GM19239 (cell line): ENCODE measurements at places on chromosomes 11 and 22.
A peak's percentile ranks its signal among the peaks of the same experiment; 100 is the strongest.

GRCh38 chr11:112290493-112290850 is 29.8 kb upstream of the PLET1 start:
- DNase-seq, result no peak

DNA sequence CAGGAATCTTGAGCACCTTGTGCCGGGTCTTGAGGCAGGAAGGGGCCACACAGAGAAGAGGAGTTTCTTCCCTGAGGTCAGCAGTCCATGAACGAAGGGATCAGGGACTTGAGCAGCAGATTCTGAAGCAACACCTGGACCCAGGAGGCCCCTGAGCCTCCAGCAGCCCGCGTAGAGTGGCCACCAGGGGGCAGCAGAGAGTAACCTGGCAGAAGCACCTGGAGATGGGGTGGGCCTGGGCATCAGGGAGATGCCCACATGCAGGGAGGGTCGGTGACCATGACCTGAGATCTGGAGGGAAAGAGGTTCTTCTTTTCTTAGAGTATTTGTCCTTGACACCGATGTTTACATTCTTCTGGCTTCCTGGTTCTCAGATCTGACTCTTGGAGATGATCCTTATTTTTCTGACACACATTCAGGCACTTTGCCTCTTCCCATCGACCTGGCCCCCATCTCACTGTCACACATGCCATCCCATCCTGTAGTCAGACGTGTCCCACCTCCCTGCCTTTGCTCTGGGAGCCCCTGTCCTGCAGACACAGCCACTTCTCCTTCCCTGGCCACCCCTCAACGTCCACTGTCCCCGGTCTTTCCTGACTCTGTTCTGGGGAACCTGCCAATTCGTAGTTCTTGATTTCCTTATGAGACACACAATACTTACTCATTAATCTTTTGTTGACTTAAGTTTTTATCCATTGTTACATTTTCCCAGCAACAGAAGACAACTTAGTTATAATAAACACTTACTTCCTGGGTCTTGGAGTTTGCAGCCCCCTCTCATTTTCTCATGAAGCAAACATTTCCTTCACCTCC is 66.5 kb downstream of the GGTLC2 start:
- DNase-seq, result no peak

GRCh38 chr11:100825626-100826025 is 138.5 kb downstream of the ARHGAP42 start:
- no peak for DNase-seq

DNA sequence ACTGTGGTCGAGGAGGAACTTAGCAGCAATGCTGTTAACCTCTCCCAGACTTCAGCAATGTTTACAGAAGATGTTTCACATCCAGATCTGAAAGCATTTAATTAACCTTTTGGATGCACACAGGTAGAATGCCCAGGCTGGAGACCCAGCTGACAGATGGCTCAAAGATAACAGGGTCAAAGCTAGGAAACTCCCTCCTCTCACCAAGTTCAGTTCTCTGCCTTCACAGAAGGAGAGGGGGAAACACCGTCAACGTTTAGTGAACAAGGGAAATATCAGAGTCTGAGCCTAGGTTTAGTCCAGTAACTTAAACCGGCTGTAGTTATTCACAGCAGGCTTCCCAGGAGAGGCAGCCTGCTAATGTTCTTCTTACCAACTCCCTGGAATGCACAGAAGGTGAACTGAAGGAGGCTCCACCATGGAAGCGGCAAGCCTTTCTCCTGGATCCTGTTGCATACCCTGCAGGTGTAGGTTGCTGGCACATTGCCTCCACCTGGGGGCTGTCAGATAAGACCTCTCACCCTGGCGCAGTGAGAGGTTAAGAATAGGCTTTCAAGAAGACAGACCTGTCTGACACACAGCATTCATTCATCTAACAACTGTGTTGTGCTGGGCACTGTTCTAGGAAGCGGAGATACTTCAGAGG is 23.5 kb upstream of the ANKK1 start:
- DNase-seq, result no peak

DNA sequence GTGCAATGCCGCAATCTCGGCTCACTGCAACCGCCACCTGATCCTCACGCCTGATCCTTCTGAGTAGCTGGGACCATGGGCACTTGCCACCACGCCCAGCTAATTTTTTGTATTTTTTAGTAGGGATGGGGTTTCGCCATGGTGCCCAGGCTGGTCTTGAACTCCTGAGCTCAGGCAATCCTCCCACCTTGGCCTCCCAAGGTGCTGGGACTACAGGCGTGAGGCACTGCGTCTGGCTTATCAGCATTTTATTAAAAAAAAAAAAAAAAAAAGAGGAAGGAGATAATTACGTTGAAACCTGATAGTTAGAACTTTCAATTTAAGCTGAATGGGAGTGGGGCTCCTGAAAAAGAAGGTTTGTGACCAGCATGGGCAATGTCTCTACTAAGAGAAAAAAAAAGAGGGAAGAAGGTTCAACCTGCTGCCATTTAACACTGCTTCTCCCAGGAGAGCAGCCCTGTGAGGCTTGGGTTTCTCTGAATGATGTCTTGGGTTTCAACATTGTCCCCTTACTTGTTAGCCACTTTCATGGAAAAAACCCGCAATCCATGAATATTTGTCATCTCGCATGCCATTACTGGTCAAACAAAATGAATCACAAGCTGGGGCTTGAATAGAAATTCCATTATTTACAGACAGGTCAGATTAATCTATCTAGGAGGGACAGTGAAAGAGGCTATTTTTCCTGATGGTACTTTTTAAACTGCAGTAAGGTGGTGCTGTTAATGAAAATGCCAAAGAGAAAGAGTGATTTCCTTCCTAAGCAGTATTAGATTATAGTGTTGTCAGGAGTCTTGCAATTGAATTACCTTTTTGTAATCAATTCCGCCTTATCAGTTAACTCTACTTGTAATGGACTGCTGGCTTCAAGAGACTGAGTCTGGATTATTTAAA is 72.5 kb downstream of the PACS1 start:
- no peak for DNase-seq

DNA sequence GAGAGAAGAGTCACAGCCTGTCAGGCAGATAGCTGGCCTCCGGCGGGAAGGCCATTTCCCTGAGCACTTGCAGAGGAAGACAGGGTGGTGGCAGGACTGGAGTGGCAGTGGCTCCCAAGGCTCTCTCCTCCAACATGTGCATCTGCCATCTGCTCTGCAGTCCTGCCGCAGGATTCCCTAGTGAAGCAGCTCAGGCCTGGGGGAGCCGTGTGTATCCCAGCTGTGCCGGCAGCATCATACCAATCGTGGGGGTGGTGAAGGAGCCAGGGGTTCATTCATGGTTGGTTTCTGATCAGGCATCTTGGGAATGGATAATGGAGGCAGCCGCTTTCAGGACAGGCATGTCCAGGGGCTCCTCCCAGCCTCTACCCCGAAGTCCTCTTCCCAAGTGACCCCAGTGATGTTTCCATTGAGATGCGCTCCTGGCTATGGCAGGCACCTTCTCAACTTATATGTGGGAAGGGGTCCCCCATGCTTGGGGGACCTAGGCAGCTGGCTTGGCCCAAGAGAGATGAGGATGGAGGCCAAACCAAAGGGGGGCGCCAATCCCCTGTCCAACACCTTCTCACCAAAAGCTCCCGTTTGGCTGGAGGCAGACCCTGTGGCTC is 6.1 kb downstream of the TAGLN start:
- no peak for DNase-seq

GRCh38 chr11:45964911-45965389 is 42.5 kb downstream of the LARGE2 start:
- peak; percentile 40 for DNase-seq

- no peak for DNase-seq
Measured at GRCh38 chr11:117808784-117809183, 11.8 kb upstream of the DSCAML1 start.

DNA sequence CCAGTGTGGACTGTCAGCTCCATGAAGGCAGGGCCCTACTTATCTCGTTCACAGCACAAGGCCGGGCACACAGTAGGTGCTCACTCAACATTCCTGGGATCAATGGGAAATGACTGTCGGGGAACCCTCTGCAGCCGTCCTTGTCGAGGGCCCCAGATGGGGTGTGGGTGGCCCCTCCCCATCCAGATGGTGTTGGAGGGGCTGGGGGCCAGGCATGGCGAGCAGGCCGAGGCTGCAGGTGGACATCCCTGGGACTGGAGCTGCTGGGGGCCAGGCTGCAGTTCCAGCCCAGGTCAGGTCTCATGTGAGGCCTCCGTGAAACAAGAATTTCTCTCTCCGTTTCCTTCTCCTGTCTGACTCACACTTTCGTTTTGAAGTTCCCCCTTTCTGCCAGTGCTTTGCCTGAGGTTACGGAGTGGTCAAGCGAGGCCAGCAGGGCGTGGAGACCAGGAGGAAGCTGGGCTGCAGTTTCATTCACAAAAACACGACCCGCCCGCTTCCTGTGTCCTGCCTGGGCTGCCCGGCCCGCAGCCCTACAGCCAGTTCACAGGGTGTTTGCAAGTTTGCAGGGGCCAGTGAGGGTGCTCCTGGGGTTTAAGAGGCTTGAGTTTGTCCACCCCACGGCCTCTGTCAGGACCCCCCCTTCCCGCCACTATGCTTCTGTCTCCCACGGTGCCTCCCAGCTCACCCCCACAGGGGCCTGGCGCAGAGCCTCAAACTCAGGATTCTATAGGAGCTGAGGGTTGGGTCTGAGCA is 4.5 kb downstream of the MYEOV start:
- peak; percentile 83 for DNase-seq
